ENCODE measurements at places on chromosomes 3 and 15. TPM values are rescaled to one million over a fixed set of nuclear protein-coding genes. Genes with fewer than 3 reads are reported as not detected.

- H3K36me3 ChIP-seq, result no peaks in the 10 kb centered on the region
- DNase-seq, result peak; percentile 60
- no peak overlapping the region for H3K4me3 ChIP-seq
- peak overlapping the region; percentile 60 for H3K27ac ChIP-seq
Observed at GRCh38 chr15:73601451-73602445, 31.4 kb downstream of the NPTN start.

- no peaks in the 10 kb centered on the region for H3K4me1 ChIP-seq
- no peak overlapping the region for H3K27ac ChIP-seq
- H3K36me3 ChIP-seq, result no peaks in the 10 kb centered on the region
Observed at GRCh38 chr3:38488949-38489348, 7.2 kb upstream of the EXOG start.

- H3K4me1 ChIP-seq, result no peaks in the 10 kb centered on the region
- no peak for DNase-seq
- no peaks in the 10 kb centered on the region for H3K27me3 ChIP-seq
- H3K36me3 ChIP-seq, result no peaks in the 10 kb centered on the region
- H3K4me3 ChIP-seq, result no peak overlapping the region
Observed at GRCh38 chr3:100761211-100761942, 52.1 kb downstream of the TFG start.

- no peaks in the 10 kb centered on the region for H3K36me3 ChIP-seq
- H3K4me3 ChIP-seq, result no peak overlapping the region
- no peaks in the 10 kb centered on the region for H3K27me3 ChIP-seq
- no peak overlapping the region for H3K27ac ChIP-seq
Observed at GRCh38 chr3:143529018-143529478, 319.2 kb downstream of the SLC9A9 start.

DNA sequence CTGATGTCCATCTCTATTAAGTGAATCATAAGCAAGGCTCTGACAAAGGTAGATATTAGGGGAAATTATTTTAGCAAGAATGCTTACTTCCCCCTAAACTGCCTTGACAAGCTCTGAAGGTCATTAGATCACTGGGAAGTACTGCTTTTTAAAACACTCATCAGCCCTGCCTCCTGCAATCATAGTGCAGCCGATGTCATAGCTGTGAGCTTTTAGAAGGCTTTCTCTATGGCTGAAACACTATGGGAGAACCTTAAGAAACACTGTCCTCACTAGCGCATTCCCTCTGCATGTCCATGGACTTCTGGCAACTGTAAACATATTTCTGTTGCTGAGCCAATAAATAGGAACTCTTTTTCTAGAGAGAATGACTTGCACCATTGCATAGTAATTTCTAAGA is 38.7 kb upstream of the PTPRG start:
- no peak overlapping the region for H3K4me3 ChIP-seq
- no peak overlapping the region for H3K27ac ChIP-seq
- no peaks in the 10 kb centered on the region for H3K4me1 ChIP-seq
- DNase-seq, result no peak
- no peaks in the 10 kb centered on the region for H3K36me3 ChIP-seq
- H3K27me3 ChIP-seq, result no peaks in the 10 kb centered on the region

DNA sequence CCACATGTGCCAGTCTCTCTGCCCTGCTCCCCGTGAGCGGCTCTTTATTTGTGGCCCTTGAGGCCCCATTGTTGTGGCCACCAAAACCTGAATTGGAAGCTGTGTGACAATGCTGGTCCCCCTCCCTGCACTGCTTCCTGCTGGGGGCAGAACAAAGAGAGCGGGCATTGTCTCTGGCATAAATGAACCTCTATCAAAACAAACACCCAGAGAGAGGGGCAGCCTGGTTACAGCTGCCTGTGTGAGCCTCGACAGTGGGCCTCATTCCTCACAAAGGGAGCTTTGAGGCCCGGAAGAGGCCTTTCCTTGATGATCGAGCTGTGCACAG is 152.9 kb downstream of the IGF1R start:
- H3K27ac ChIP-seq, result no peak overlapping the region
- no peak overlapping the region for H3K4me3 ChIP-seq
- H3K36me3 ChIP-seq, result no peaks in the 10 kb centered on the region
- no peaks in the 10 kb centered on the region for H3K27me3 ChIP-seq
- H3K4me1 ChIP-seq, result peaks cover 13% of the 10 kb centered on the region
- DNase-seq, result no peak

The SLC51A gene
- 2.1 TPM for total RNA-seq

The LRRC31 gene
- total RNA-seq, result 42.0 TPM

The GP9 gene
- total RNA-seq, result not detected

The CYP8B1 gene
- total RNA-seq, result 0.20 TPM
